ENCODE measurements at places on chromosomes 16 and 17.

GRCh38 chr16:65123396-65124211 is 1.7 kb upstream of the CDH11 start:
- DNase-seq, result no peak

DNA sequence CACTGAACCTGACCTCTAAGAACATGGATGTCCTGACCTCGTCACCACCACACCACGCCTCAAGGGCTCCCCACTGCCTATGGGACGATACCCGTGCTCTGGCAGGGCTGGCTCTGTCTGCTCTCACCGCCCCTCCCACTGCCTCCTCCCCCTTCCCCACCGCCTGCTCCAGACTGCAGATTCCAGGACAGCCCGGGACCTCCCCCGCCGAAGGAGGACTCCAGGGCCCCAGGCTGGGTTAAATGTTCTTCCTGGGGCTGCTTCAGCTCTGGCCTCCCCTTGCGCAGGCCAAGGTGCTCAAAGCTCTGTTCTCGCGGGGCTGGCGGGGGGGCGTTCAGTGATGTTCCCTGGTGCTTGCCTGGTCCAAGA is 3.1 kb downstream of the NPW start:
- no peak for DNase-seq

- no peak for DNase-seq
Observed at GRCh38 chr16:65822148-65822547, 544.3 kb upstream of the CDH5 start.

GRCh38 chr17:1055751-1056645 is 59.1 kb downstream of the TIMM22 start:
- peak; percentile 64 for DNase-seq

DNA sequence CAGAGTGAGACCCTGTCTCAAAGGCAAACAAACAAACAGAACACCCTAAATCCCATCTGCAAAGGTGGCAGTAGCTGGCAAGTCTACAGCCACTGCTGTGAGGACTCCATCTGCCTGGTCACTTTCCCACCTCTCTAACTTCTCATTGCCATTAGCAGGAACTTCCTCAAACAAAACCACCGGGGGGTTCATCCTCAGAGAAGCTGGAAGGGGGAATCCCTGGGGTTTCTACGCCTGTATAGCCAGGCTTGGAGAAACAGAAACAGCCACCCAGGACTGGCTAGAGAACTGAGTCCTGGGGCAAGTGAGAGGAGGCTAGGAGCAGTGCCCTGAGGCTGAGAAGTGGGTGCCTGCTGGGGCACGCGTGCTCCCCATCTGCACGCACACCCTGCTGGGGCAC is 7.3 kb downstream of the RPH3AL start:
- no peak for DNase-seq

Measured in prostate gland (tissue), 2 donors.